WTC11 (cell line): ENCODE measurements at places on chromosomes 4 and X.

DNA sequence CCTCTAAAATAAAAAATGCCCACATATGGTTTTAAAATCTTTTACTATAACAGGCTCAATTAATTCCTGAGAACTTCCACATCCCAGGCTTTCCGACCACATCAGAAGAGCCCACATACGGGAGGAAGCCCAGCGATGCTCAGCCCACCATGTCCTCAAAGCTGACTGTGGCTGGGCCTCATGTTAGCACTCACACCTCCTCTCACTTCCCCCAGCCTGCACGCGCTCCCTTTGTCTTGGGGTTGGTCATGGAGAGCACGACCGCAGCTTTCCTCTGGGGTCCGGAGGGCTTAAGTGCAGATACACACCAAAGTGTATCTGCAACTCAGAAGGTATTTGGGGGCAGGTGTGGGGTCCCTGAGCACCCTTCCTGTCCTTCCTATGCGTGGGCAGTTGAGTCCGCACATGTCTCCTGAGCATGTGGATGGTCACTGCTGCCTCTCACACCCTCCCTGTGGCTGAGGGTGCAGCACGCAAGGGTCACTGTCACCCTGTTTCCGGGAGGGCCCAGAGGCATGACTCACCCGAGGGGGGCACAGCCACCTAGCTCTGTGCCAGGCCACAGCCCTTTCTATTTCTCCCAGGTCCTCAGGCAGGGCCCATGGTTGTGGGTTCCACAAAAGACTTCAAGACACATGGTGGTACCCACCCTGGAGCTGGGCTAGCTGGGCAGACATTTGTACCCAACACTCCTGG is 21.2 kb downstream of the WDR1 start:
- no peak for DNase-seq

- no peak for DNase-seq
Measured at GRCh38 chrX:141164406-141164805, 12.5 kb downstream of the LDOC1 start.

GRCh38 chrX:137432609-137433008 is 133.3 kb upstream of the ZIC3 start:
- DNase-seq, result peak; percentile 52

DNA sequence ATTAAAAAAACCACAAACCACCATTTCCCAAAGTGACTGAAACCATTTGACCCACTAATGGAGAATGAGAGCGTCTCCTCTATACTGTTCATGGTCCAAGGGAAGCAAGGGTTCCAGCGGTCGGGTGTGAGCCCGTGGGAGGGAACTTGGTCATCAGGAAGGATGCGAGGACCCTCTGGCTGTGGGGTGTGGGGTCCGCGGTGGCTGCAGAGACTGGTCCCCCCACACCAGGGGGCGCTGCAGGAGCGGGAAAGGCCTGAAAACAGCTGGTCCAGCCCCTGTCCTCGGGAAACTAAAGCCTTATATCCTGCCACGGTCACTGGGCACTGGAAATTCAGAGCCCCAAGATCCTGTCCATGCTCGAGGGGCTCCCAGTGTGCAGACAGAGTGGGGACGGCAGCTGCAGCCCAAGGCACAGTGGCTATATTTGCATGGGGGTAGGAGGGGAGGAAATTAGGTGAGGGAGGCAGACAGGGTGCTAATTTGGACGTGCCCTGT is 4.3 kb downstream of the BLOC1S4 start:
- DNase-seq, result peak; percentile 93

GRCh38 chr4:12555011-12555410 is 929.1 kb downstream of the RAB28 start:
- DNase-seq, result no peak
